Ureter (tissue), 1 donor: ENCODE measurements at places on chromosomes 11 and 22. TPM values are rescaled to one million over a fixed set of nuclear protein-coding genes. Genes with fewer than 3 reads are reported as not detected.

The TMA7B gene
- total RNA-seq = 0.47 TPM

DNA sequence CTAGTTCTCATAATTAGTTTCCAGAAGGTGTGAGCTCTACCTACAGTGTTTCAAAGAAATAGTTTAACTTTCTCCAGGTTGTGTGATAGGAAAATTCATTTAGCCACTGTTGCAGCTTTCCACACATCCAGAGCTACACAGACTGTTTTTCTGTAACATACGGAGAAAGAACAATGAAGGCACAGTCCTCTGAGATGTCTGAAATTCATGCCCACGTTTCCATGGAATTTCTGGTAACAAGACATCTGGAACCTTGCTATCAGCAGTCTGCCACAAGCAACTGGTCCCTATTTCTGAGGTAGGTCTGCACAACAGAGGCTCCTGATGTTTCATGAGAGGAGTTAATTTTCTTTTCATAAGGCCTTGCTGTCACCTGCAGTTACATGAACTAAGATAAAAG, 273.3 kb upstream of the C11orf87 start:
- no peak for DNase-seq

The GRM5 gene
- not detected for total RNA-seq

The CADM1 gene
- 58.0 TPM for total RNA-seq

DNA sequence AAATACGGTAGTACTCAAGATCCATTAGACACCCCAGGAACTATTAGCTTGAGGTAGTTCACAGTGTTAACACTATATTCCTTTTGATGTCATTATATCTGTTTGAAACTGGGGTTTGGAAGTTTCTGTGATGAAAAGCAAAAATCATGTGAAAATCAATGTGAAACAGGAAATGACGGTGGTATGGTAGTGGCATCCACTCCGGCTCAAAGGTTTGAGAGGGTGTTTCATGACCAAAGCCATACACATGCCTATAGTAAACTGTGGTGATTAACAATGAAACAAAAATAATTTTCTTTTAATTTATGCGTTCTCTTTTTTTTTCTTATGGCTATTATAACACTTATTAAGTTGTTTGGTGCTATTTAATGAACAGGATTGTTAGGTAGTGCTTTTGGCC, 10.9 kb downstream of the RAB38 start:
- DNase-seq = no peak

The SLC43A3 gene
- total RNA-seq = 27.2 TPM

DNA sequence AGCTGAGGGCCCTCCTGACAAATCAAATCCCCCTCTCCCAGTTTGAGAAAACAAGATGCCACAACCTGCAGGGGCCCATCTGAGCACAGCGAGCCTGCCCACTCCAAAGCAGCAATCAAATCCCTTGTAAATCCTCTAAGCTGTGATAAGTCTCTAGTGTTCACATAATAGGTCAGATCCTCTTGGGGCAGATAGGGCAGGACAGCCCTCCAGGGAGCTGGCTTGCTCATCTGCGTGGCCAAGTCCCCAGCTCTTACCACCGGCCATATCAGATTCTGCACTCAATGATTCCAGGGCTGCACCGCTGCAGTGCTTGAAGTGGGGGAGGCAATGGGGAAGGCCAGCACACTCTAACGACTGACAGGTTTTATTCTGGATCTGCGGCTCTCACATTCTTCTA, 29.6 kb upstream of the FLI1 start:
- no peak for DNase-seq

The NXPE4 gene
- not detected for total RNA-seq

DNA sequence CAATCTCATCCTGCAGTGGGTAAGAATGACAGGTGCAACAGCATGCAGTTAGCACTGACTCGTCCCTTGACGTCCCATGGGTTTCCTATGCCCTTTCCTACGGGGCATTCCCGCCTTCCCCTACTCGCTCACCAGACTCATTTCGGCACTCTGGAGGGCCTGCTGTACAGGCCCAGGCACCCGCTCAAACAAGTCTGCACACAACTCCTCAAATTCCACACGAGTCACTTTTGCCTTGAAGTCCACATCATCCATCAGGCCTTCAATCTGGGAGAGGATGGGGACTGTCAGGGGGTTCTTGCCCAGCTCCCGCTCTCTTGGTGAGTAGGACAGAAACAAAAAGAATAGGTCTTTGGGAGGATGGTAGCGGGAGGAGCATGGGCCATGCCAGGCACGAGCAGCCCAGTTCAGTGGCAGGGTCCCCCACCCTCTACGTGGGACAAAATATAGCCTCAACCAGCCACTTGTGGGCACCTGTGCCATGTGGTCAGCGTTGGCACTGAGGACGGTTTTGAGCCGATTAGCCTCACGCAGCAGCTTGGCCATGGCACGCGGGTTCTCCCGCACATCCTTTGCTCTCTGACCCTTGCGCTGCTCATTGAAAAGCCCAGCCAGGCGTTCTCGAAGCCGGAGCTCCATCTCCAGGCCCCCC, 4.7 kb downstream of the HYOU1 start:
- DNase-seq = no peak

DNA sequence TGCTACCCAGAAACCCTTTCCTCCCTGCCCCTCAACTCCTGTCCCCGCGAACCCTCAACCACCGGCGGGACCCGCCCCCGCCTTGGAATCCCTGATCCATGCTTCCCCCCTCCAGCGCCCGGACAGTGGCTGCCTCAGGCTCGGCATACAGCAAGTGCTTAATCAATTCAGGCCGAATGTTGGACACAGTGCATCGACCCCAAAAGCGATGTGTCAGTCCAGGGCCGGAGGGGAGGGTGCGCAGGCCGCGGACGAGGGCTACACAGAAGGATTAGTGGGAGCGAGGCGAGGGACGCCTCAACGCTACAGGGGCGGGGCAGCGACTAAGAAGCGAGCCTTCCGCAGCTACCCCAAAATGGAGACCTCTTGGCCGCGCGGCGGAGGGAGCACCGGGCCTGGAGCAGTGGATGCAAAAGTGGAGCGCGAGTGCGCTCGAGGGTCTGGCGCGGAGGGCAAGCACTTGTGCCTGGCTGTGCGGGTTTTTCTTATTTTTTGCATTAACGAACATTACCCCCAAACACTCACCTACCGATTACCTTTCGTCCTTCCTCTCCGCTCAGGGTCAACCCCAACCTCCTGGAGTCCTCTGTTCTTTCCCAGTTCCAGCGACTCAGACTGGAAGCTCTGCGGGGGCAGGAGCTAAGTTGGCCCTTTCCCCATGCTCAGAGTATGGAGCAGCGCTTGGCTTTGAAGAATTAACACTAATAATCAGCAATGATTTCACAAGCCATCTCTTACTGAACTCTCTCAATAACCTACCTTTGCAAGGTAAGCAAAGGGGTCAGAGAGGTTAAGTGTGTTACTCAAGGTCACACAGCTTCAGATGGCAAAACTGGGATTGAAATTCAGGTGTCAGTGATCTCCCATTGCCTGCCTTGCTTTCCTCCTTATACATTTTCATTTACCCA, 30.0 kb upstream of the WNT11 start:
- peak; percentile 70 for DNase-seq

The C11orf86 gene
- total RNA-seq = not detected

GRCh38 chr11:103949781-103950180, 86.7 kb upstream of the DDI1 start:
- no peak for DNase-seq

DNA sequence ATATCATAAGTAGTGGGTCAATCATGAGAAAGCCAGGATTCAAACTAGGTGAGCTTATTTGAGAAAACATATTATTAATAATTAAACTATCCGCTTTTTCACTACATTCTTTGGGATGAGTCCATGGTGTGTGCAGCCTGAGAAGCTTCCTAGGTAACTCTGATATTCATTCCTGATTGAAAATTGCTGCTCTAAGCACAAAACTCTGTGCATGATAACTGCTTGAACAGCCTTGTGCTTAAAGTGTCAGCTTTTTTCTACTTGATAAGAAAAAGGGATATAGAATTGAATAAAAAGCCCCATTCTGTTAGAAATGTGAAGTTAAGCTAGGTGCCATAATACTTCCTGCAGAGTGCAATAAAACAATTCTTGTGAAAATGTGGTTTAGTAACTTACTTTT, 343.5 kb upstream of the LUZP2 start:
- DNase-seq = no peak

- peak; percentile 90 for DNase-seq
Observed at GRCh38 chr11:117843666-117844484, 19.3 kb upstream of the FXYD2 start.

GRCh38 chr11:103862802-103863174, 173.7 kb upstream of the DDI1 start:
- DNase-seq = no peak

- no peak for DNase-seq
Observed at GRCh38 chr11:115612046-115612730, 108.0 kb upstream of the CADM1 start.

GRCh38 chr22:39212721-39213376, 31.9 kb downstream of the PDGFB start:
- DNase-seq = no peak

The KIAA1671 gene
- 43.7 TPM for total RNA-seq

GRCh38 chr11:92703449-92703830, 266.0 kb upstream of the MTNR1B start:
- DNase-seq = no peak

GRCh38 chr11:83583757-83584366, 297.7 kb upstream of the CCDC90B start:
- no peak for DNase-seq

The MRGPRX3 gene
- total RNA-seq = not detected

The HBB gene
- total RNA-seq = 144 TPM

GRCh38 chr11:44785856-44786607, 59.3 kb downstream of the TSPAN18 start:
- DNase-seq = no peak

DNA sequence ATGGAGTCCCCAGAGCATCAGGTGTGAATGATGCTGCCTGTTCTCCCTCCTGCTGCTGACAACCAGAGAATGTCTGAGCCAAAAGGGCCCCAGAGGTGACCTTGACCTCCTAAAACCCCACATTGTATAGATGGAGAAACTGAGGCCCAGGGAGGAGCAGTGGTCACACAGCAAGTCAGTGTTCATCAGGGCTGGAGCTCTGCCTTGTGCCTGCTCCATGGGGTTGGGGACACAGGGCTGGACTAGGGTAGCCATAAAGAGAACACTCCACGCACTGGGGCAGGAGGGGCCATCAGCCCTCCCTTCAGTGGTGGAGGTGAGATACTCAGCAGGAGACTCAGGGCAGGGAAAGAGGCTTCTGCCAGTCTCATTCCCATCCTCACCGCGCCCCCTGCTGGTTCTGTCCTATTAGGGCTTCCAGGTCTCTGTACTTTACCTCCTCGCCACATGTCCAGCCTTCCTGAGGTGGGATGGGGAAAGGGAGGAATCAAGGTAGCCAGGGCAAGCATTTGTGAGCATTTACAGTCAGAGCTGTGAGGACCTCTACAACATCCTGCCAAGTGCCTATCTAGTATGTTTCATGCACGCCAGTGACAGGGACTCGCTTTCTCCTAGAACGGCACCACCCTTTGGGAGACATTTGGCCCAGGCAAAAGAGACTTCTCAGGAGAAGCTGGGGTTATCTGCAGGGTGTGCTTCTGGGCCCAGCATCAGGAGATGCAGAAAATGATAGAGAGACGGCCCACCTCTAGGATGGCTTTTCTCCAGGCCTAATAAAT, 43.2 kb downstream of the NEU3 start:
- DNase-seq = peak; percentile 62

- DNase-seq = no peak
Observed at GRCh38 chr11:57982776-57983175, 40.9 kb upstream of the OR9Q1 start.

GRCh38 chr11:69380921-69381581, 87.1 kb downstream of the MYEOV start:
- no peak for DNase-seq

DNA sequence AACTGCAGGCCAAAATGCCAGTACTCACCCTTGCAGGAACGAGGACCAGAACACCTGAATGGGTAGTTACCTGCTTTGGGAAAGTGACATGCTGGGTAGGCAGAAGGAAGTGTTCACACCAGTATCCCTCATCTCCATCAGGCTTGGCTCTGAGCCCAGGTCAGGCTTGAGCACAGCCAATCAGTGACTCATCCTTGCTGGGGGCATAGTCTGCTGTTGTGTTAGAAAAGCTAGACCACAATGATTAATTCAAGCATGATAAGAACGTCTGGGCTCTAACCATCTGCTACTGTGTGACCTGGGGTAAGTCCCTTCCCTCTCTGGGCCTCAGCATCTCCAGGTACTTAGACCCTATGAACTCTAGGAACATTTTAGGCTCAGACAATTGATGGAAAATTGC, 450.4 kb downstream of the MIAT start:
- DNase-seq = peak; percentile 78

DNA sequence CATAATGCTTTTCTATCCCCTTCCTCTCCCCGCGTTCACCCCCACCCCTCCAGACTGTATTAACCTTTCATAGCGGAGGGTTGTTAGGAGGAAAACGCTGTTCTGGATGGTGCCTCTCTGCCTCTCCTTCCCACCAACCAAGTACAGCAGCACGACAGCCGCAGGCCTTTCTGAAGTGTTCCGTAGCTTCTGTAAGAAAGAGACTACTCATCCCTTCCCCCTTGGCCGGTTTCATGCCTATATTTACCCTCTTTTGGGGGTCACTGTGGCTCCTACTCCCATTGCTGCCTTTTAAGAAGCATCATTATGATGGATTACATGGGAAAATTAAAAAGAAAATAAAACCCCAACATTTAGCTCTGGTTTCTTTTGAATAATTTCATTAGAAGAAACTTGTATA, 46.5 kb downstream of the ZBTB16 start:
- DNase-seq = no peak

GRCh38 chr11:119666061-119666460, 62.9 kb downstream of the NECTIN1 start:
- DNase-seq = no peak

- DNase-seq = peak; percentile 92
Observed at GRCh38 chr11:73647459-73648100, 1.2 kb downstream of the PLEKHB1 start.
